ENCODE measurements at places on chromosomes 6 and 20.

GRCh38 chr6:68046756-68047155, 588.3 kb upstream of the ADGRB3 start:
- DNase-seq = no peak

DNA sequence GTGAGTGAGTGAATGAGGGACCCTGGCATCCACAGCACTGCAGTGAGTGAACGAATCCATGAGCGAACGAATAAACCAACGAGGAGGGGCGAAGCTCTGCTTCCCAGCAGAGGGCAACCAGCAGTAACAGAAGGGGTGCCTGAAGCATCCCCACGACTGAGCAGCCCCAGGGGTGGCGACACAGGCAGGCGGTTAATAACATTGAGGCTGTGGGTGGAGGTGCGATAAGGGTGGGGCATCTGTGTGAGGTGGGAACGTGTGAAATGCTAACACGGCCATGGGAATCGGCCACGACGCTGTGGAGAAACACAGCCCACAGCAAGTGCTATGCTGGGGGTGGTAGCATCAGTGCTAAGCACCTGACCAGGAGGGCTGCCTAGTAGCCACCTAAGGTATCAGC, 75.9 kb downstream of the TAF4 start:
- DNase-seq = peak; percentile 32

DNA sequence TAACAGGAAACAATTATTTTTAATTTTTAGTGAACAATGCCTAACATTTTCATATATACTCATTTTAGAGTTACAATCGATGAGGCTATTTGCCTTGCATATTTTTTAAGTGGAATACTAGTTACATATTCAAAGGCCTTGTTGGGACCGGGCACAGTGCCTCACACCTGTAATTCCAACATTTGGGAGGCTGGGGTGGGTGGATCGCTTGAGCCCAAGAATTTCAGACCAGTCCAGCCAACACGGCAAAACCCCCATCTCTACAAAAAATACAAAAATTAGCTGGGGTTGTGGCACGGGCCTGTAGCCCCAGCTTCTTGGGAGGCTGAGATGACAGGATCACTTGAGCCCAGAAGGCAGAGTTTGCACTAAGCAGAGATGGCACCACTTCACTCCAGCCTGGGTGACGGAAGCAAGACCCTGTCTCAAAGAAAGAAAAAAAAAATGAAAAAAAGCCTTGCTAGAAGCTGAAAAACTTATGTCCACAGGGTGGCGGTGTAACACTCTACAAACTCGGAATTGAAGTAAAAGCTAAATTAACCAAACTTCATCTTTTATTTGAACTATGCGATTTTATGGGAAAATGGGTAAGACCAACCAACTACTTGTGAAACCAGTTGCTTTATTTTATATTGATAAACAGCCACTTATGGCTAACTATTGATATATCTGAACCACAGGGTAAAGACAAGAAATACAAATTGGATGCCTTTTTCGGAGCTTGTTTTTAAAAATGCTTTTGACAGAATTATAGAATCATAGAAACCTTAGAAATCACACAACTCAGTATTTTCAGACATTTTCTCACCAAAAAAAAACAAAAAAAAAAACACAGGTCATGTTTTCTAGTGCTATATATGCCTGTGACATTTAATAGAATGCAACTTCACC, 24.1 kb upstream of the ROS1 start:
- DNase-seq = peak; percentile 71

- DNase-seq = no peak
Observed at GRCh38 chr20:56430957-56431356, 18.9 kb downstream of the CASS4 start.

DNA sequence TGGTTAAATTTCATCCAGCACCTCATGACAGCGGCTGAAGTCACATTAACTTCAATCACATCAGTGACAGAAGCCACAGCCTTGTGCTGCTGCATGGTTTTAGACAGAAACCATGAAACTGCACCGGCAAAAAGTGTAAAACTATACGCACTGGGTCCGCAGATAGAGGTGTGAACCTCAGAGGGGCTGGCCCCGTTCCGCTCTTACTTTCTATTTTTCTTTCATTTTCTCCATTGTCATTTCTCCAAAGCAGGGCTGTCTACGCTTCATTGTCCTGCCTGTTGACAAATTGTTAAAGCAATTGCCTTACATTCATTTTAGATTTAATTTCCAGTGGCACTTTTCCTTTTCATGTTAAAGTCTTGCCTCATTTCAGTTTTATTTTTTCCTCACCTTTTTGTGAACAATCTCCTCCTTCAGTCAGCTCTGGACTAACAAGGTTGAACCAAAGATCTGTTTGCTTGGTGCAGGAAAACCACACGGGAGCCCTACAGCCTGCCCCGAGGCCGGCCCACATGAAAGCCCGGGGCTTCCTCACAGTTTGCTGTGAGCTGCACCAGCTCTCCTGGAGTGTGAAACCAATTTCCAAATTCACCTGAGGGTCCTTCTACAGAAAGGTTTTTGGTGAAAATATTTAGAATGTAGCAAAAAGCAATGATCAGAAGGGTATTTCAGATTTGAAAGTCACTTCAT, 63.7 kb downstream of the PRR18 start:
- no peak for DNase-seq

GRCh38 chr20:53945478-53945877, 124.9 kb downstream of the BCAS1 start:
- DNase-seq = no peak

DNA sequence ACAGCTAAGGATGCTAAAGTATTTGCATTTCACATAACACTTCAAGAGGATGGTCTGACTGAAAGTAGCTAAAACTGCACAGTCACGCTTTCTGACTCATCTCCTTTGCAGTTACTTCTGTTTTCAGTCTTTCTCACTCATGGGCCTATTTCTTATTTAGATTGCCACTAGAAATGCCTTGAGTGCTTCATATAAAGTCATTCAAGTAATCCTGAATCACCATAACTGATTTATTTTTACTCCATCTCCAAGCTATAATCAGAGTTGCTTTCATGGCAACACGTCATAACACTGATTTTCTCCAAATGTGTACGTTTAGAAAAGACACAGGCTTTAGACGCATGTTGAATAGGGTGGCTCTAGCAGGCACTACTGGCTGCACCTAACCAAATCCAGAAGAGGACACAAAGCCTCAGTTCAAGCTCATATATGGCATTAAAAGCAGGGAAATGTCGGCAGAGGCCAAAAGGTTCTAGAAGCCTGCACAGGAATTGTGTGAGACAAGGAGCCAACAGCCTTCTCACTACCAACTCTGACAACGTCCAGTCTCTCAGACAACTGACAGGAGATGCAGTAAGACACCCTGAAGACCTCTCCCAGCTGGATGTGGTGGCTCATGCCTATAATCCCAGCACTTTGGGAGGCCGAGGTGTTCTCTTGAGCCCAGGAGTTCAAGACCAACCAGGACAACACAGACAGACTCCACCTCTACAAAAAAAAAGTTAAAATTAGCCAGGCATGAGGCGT, 64.1 kb upstream of the BEND6 start:
- DNase-seq = peak; percentile 12

DNA sequence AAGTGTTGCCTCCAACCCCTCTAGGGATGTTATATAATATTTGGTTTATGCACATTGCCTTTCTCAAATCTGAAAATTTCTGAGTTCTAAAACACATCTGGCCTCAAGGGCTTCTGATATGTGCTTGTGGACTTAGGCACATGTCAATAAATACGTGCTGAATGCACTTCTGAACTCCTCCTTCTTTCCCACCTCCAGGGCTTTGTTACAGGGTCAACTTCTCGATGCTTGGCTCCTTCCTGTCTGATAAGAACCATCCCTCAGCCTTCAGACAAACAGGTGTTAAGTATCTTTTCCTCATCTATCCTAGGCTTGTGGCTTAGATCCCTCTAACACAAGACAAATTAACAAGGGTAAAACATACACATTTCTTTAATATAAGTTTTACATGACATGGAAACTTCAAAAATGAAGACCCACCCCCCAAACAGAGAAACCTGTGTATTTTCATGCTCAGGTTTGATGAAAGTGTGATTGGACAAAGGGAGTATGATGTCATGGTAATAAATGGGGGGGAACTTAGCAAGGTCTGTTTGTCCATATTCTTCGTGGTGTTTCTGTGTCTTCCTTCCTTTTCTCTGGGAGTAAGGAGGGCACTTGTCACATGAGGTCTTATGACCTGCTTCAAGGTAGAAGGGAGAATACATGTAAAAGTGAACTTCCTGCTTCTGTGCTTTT, 326.9 kb downstream of the CD83 start:
- DNase-seq = no peak

DNA sequence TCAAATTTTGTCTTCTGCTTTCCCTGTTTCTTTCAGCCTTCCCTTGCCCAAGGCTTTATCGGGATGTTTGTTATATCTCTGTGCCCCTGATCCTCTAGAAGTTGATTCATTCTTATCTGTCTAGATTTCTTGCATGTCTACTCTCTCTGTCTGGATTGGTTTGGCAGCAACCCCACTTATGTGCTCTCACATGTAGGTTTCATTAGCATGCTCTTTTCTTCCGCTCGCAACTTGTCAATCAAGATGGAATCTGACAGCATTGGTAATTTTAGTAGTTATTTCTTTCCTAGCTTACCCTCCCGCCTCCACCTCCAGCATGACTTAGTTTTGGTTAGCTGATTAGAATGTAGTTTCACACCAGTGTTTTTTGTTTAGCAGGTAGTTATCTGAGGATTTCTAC, 39.3 kb downstream of the LRRC1 start:
- no peak for DNase-seq

DNA sequence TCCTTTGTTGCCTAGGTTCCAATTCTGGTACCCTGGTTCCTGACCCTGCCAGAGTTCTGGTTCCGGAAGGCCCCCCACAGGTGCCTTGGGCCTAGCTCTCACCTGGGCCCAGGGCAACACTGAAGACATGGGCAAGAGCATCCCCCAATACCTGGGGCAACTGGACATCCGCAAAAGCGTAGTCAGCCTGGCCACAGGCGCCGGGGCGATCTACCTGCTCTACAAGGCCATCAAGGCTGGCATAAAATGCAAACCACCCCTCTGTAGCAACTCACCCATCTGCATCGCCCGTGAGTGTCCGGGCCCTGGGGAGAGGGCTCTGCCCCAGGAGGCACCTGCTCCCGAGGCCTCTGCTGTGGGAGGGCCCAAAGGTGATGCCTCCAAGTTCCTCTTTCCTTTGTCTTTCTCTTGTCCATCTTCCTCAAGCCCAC, at the start of gene ARMC12:
ARMC12 (plus strand) TSS at position 51 of the 431 bp plus-strand sequence; CDS start at position 128, 77 bp downstream.
- no peak for DNase-seq

DNA sequence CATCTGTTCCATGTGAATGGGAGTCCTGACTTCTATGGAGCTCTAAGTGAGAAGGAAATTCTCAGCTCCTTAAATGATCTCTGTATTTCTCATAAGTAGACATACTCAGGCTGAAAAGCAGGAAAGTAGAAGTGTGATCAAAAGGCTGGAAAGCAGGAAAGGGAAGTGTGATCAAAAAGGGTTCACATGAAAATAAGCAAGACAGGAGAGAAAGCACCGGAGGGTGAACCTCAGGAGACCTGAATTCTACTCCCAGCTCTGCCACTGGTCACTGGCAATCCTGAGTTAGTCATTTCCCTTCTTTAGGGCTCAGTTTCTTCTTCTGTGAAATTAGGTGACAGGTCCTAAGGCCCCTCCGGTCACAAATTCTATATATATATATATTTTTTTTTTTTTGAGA, 55.5 kb upstream of the TRERF1 start:
- DNase-seq = no peak

- DNase-seq = no peak
Observed at GRCh38 chr20:15310361-15310760, 972.9 kb upstream of the FLRT3 start.

DNA sequence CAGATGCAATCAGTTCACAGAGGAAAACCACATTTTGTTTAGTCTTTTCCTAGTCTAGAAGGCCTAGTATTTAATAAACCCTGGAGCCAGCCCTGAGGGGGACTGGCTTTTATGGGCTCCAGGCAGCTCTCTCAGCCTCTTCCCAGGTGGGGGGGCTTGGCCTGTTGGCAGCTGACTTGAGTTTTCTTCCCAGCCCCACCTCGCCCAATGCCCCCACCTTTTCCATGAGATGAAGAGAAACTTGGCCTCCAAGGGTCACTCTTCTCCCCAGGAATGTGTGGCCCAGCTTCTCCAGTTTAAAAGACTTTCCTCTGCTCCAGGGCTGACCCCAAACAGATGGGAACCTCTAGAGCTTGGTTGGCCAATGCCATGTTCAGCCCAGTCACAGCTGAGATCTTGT, 196.1 kb downstream of the BMP7 start:
- no peak for DNase-seq

DNA sequence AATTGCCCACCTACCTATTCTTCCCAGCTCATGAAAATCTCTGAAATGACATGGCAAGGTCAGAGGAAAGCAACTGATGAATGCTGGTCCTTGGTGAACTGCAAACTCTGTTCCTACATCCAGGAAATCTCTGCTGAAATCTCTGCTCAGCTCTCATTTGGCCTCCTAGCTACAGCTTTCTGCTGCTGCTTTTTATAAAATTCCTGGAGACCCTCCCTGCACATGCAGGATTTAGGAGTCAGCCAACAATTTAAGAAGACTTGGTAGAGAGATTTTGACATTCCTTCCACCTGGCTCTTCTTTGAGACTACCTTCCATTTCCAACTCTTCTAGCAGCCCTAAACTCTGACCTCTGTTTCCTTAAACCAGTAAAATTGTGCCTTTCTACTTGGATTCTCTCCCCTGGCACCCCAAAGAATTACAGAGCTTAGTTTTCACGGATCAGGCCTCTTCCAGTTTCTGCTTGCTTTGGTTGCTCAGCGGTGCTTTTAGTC, 55.5 kb downstream of the PDE7B start:
- no peak for DNase-seq

DNA sequence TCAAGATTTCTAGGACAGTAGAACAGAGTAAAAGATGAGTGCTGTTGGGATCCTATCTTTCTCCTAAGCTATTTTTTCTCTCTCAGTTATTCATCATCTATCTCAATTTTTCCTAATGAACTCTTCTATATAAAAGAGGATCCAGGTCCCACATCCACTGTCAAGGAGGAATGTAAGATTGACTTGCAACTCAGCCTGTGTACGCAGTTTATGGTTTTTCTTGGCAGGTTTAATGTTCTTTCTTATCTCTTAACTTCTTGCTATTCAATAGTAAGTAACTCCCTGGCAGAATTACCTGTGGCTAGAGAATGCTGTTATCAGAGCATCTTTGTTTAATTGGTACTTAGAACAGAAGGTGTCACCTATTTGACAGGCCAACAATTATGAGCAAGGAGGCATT, 60.8 kb downstream of the SLC16A10 start:
- no peak for DNase-seq

GRCh38 chr6:20370801-20371200, 30.9 kb upstream of the E2F3 start:
- no peak for DNase-seq

DNA sequence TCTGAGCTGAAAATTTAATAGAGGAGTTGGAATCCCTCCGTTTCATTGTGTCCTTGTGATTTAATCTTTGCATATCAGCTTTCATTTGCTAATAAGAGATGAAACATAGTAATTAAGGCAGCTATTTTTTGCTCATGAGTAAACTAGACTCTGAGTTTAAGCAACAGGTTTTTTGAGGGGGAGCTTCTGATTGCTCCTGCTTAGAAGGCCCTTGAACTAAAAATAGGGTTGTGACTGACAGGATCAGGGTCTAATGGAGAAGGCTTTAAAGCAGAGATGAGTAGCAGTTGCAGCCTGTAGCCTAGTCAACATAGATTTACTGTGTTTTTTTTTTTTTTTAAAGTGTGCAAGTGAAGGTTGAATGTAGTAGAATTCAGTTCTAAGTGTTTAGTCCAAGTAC, 17.4 kb downstream of the HSF2 start:
- no peak for DNase-seq
